ENCODE measurements at places on chromosomes 1 and 21. TPM values are rescaled to one million over a fixed set of nuclear protein-coding genes. Genes with fewer than 3 reads are reported as not detected.

- no peak for DNase-seq
These were observed 40.6 kb upstream of the RABGAP1L start for GRCh38 chr1:174118751-174119150.

DNA sequence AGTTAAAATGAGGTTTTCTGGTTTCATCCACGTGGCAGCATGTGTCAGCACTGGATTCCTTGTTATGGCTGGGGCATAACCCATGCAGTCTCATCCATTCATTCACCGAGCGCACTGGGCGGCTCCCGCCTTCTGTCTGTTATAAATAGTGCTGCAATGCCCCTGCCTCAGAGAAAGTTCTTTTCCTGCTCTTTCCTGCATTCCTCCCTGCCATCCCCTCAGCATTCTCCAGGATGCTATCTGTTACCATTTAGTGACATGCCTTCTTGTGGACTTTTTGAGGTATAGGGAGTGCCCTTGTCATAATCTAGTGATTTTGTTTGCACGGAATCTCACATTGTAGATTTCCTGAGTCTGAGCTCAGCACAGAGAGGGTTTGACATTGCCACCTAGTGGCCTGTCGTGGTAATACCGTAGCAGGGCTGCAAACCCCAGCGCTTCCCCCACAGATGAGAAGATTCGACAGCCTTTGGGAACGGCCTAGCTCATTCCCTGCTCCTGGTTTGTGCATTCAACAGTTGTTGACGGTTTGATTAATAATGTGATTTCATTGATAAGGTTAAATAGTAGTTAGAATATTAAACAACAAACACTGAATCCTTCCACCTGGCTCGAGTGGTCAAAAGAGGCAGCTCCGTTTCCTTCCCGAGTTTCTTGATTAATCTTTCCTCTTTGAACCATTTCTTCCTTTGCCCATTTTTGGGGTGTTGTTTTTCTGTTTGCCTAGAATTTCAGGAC is 46.3 kb downstream of the UMODL1 start:
- peak; percentile 60 for DNase-seq

The MYCL gene
- total RNA-seq: 0.57 TPM

DNA sequence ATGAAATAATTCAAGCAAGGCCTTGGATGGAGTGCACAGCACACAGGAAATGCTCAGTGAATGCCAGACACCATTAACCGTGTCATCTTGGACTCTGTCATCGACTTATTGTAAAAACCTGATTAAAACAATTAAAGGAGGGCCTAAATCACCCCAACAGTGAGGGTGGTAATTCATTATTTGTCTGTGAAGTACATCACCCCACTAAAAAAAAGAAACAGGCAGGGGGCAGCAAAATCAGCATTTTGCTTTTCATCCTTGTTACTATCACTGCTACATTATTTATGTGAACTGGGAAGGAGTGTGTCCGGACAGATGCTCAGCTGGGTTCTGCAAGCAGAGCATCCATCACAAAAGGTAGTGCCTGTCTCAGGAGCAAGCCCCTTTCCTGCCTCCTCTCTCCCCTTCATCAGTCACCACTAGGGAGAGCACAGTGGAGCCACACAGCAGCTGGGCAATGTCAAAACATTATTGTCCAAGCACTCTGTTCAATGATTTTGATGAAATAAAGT is 98.5 kb downstream of the RERE start:
- no peak for DNase-seq

DNA sequence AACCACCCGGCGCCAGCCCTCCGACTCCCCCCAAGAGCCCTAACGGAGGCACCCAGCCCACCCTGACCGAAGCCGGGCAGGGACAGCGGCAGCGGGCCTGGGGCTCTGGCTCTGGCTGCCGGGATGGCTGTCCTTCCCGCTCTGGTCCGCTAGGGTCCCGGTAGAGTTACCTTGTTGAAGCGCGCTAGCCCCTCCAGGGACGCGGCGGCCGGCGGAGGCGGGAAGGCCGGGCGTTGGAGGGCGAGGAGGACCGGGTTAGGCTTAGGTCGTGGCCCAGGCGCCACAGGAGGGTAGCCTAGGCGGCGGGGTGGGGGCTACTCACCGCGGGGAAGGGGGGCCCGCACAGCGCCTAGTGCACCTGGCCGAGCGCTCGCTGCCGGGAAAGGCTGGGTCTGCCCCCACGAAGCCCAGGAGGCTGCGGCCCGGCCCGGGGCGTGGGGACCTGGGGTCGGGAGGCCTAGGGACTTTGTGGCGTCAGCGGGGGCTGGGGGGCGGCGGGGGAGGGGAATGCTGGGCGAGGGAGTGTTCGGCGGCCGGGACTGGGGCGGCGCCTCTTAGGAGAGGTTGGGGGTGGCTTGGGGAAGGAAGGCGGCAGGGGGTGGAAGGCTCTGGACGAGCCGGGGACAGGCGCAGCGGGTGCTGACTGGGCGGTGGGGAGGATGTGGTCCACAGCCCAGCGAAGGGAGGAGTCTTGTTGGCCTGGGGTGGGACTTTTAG is at the start of gene TRIM17:
Gene TRIM17 (minus strand): TSS at position 645 of the 717 bp plus-strand sequence. CDS start 1,789 bp downstream, outside the sequence.
- no peak for DNase-seq

GRCh38 chr21:46129846-46130651 is 25.3 kb downstream of the FTCD start:
- DNase-seq: no peak

GRCh38 chr1:228036701-228037231 is 30.0 kb downstream of the WNT3A start:
- no peak for DNase-seq

- DNase-seq: no peak
These were observed 546 bp downstream of the SPOCD1 start for GRCh38 chr1:31815307-31815645.

DNA sequence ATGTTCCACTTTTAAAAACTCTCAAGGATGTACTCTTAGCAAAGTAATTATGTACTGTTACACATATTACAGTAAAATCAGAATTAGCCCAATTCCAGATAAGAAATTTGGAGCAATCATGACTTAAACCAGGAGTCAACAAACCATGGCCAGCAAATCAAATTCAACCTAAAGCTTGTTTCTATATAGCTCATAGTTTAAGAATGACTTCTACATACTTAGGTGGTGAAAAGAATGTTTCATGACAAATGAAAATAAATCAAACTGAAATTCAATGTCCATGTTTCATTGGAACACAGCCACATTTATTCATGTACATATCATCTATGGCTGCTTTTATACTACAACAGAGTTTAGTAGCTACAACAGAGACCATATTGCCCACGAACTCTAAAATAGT is 35.1 kb downstream of the FRRS1 start:
- DNase-seq: no peak

GRCh38 chr1:225257081-225257480 is 170.8 kb downstream of the LBR start:
- no peak for DNase-seq

Data from activated T-helper 2 cell treated with anti-CD3 and anti-CD28 coated beads, Interferon-gamma antibody, Interleukin-2, Interleukin-4, amounts not matched to agents 10 μg/mL and 5 μg/mL and 100 μg/mL, durations not matched to agents 14 hours and 24 hours and 36 hours (primary cell).